ENCODE measurements at places on chromosomes 12 and 14.
A peak's percentile ranks its signal among the peaks of the same experiment; 100 is the strongest.

DNA sequence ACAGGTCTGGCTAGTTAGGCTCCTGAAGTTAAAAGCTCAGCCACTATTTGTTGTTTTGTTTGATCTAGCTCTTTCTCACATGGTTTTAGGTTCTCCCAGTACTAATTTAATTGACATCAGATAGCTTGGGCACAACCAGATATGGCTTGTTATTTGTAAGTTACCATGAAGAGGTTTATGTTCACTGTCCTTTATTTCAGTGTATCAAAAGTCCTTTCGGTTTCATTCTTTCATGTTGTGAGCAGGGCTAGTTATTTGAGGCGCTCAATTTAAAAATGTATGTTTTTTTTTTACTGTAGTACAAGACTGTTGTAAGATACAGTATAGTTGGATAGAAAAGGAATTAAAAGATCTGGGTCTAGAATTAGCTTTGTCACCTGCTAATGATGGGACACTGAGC, 7.0 kb downstream of the GPX2 start:
- no peak for DNase-seq

- DNase-seq, result no peak
Observed at GRCh38 chr12:86950444-86950843, 694.3 kb upstream of the MGAT4C start.

DNA sequence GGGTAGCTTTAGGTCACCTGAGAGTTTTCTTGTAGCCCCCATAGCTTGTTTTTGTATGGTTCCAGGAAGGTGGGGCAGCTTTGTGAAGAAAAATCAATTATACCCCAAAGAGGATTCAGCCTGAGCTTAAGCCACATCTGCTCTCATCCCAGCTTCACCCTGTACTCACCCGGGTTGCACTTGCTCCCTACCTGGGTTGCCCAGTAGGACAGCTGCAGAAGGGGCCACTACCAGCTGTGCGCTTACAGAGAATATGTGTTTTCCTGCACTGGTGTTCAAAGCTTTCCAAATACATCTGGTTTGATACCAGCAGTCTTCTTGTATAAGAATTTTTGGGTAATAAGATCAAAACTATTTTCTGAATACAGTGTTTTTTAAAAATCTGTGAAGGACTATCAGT, 3.0 kb upstream of the SLC38A1 start:
- no peak for DNase-seq

- DNase-seq, result no peak
Observed at GRCh38 chr12:122749569-122750332, 2.9 kb upstream of the DENR start.

DNA sequence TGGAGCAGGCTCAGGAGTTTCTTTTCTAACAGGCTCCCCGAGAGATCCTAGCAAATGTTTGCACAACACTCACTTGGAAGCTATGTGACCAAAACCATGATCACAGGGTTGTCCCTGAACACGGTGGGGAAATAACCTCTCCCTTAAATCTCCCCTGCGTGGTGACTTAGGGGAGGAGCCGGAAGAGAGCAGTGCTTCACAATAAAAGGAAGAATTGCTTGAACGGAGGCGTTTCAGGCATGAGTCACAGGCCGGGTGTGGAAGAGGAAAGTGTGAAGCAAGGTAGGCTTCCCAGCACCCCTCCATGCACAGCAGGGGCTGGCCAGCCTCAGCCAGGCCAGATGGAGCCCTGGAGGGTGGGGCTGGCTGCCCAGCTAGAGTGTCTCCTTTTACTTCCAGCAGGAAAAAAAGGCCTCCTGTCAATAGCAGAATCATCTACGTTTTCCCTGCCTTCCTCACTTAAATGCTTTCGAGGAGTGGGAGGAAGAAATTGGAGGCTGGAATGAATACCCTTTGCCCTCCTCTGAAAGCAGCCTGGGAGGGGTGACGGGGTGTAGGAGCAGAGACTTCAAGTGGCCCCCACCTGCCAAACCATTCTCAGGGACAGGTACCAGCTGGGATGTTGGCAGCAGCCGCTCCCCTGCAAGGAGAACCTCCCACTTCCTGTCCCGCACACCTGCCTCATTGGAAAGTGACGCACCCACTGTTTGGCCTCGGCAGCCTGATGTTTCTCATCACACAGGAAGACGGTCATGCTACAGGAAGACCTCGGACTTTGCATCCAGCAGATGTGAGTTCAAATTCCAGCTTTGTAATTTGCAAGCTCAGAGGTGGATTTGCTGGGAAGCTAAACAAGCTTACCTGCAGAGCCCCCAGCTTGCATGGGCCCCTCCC, 30.1 kb upstream of the PPP2R5C start:
- DNase-seq, result peak; percentile 87

DNA sequence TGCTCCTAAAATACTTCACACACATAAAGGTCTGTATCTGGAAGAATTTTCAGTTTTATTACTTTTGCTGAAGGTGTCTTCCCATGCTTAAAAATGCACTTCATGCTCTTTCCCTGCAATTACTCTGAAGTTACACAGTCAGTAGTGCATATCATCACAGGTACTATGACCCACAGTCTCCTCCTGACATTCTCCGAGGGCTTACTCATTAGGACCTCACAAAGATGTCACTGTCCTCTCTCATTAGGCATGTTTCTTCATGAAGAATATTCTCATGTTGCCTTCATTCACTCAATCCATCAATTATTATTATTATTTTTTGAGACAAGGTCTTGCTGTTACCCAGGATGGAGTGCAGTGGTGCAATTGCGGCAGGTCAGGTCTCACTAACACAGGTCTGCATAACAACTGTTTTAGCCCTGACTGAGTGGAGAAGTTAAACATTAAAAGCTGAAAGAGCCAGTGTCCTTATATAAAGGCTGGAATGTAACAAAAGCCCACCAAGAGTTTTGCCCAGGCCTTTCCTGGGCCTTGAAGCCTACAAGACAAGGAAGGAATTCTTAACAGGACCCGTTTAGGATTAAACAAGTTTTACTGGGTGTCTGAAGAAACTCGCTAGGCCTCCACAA, 119.5 kb upstream of the WSCD2 start:
- DNase-seq, result no peak

DNA sequence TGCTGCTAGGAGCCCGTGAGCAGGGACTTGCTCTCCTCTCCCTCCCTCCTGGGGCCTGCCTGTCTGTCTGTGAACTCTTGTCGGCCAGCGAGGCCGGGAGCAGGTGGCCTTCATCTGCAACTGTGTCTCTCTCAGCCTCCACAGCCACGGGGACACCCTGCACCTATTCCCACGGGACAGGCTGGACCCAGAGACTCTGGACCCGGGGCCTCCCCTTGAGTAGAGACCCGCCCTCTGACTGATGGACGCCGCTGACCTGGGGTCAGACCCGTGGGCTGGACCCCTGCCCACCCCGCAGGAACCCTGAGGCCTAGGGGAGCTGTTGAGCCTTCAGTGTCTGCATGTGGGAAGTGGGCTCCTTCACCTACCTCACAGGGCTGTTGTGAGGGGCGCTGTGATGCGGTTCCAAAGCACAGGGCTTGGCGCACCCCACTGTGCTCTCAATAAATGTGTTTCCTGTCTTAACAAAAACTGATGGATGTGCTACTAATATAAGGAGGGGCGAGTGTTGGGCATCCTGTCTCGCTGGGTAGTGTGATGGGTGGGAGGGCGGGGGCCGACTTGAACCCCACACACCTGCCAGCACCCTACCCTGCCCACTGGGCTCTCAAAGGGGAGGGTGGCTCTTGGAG, 34.8 kb downstream of the MEG3 start:
- no peak for DNase-seq

GRCh38 chr14:102389246-102389645, 26.5 kb downstream of the TECPR2 start:
- no peak for DNase-seq

GRCh38 chr12:26726956-26727355, 106.0 kb downstream of the ITPR2 start:
- DNase-seq, result no peak

GRCh38 chr14:51962711-51963110, 26.6 kb upstream of the RTRAF start:
- no peak for DNase-seq

DNA sequence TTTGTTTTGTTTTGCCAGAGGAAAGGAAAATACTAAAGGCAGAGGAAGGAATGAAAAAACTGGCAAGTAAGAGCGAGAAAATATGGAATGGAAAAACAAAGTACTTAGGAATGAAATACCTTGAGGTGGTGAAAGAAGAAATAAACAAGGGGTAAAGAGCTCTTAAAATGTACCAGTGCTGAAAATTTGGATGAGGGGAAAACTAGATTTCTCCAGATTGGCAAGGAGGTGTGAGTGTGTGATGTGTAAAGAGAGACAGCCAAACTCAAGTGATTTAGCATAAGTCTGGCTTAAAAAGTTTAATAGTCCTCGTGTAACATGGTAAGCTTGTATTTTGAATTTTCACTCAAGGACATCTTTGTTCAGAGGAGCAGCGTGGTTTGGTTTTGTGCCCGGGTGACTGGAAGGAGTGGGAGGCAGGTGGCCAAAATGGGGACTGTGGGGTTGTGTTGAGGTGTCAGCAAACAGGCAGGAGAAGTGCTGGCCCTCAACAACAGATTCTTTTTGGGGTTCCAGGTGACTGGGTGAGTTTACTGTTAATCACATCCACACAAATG, 102.7 kb downstream of the DACT1 start:
- no peak for DNase-seq

DNA sequence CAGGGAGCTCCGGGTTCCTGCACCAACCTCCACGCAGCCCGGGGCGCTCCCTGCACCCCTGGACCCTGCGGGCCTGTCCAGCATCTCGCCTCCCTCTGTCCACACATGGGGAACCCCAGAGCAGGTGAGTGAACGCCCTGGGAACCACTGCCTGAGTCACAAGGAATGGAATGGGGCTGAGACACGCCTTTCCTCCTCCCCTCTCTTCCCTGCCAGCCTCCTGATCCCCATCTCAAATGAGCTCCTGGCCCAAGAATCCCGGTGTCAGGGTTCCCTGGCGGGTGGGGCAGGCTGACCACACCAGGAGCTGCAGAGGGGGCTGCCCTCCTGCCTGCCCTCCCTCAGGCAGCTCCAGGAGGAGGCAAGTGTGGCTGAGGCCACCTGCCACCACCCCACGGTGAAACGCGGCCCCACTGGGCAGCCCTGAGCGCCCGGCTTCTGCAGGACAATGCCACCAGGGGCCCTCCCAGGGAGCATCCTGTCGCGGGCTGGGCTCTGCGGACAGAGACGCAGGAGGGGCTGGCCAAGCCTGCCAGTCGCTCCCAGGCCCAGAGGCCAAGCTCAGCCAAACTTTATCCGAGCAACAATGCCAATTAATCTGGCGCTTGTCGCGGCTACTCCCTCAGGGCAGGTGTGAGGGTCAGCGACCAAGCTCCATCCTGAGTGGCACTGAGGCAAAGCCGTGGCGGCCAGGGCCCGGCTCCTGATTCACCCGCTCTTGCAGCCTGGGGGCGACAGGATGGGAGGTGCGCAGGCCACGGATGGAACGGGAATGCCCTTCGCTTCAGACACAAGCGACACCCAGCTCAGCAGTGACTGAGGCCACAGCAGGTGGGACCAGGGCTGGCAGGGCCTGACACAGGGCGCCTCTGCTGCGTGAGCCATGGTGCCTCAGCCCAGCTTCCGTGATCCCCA, 44.3 kb downstream of the GALNT9 start:
- DNase-seq, result no peak

DNA sequence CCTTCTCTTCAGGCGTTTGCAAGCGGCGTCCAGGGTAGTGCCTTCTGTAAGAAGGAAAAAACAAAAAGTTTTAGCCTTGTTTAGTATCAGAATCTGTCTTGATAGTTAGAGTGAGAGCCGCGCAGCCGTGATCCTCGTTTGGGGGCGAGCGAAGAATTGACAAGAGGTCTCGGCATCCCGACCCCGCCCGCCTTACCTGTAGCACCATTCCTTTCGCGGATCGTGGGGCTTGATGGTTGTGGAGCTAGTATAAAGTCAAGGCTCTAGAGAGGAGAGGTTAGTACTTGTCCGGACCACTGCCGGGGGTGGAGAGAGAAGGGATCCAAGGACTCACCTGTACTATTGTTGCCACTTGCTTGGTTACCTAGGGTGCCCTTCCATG, 494 bp downstream of the TMTC3 start:
- DNase-seq, result no peak

- DNase-seq, result no peak
Observed at GRCh38 chr12:3252450-3252891, 175.3 kb downstream of the TSPAN9 start.

DNA sequence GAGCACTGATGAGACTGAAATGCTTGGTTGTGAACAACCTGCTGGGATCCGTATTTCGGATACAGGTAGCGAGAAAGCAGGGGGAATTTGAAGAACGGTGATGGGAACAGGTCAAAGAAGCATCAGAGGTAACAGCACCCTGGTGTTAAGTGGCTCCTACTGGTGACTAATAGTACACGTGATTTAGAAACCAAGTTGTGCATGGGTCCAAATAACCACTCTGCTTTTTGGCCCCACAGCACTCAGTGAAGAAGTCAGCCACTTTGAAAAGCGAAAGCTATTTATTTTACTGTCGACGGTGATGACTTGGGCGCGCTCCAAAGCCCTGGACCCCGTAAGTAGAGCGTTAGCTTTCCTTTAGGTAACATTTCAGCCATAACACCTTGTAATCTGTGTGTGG, 16.7 kb downstream of the AK7 start:
- DNase-seq, result no peak

GRCh38 chr12:125140279-125141209, 75.3 kb downstream of the AACS start:
- no peak for DNase-seq

GRCh38 chr14:29494312-29494711, 433.3 kb downstream of the PRKD1 start:
- no peak for DNase-seq

GRCh38 chr12:89344862-89345202, 7.5 kb downstream of the DUSP6 start:
- no peak for DNase-seq

- DNase-seq, result no peak
Observed at GRCh38 chr14:64081174-64081746, 212.9 kb downstream of the ESR2 start.

DNA sequence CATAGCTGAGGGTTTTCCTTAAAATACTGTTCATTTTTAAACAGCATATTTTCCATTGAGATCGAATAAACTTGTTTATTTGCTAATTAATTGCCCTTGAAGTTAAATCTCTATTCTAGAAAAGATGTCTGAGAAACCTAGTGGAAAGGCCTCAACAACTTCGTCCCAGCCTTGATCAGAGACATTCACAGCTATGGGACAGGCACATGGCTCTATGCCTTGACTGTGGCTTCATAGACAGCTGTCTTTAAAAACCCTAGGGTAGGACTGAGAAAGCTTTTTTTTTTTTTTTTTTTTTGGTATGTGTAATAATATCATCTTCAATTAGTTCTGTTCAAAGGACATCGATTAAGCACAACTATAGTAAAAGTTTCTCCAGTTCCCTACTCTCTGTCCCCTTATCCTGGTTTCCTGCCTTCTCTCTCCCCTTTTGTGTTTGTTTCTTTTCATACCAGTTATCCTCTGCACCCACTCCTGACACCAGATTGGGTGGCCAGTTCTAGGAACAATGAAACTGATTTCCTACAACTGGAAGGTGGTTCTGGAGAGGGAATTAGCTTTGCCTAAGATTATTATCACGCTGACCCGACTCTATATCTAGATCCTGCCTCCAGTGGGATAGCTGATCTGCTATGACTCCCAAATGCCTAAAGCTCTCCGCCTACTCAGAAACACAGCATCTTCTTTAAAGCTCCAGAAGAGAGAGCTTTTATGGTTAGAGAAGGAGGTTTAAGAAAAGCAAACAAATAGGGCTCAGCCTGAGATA, 20.3 kb downstream of the SOCS2 start:
- DNase-seq, result no peak

Measured in CD4-positive, alpha-beta T cell treated with Interleukin-15 for 1 hour (primary cell).